ENCODE measurements at places on chromosomes 7 and 10.

GRCh38 chr10:49187950-49188761 lies at the start of gene TMEM273:
Gene TMEM273, minus strand, starts transcription at chr10:49188391. Its CDS starts 55 bp downstream, at chr10:49188336.
- DNase-seq: no peak

DNA sequence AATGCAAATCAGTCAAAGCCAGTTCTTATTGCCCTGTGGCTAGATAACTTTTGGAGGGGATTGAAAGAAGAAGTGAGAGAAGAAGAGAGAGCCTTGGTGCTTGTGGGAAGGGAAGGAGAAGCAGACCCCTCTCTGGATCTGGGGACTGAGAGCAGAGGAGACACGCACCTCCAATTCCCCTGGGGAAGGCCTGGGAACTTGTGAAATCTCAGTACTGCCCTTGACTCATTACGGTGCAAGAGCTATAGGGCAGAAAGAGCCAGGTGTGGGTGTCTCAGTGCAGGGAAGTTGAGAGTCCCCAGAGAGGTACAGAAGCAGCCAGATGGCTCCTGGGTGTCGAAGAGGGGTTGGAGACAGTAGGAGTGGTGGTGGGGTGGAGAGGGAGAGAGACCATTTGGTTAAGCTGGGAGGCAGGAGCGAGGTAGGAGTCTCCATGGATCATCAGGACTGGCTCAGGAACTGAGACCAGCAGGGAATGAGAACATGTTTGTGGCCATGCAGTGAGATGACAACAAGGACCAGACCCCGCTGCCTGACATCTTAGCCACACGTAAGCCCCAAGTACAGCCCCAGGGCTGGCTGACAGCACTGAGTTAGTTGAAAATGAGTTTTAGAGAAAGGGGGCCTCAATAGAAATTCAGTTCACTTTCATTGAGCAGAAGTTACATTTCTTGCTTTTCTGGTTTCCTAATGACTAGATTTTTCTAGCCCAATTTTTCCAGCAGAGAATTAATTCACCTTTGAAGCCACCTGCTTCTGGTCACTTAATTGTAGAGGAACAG lies 238.2 kb downstream of the BUB3 start:
- DNase-seq: no peak

GRCh38 chr10:26723016-26723415 lies 25.5 kb downstream of the PDSS1 start:
- DNase-seq: no peak

DNA sequence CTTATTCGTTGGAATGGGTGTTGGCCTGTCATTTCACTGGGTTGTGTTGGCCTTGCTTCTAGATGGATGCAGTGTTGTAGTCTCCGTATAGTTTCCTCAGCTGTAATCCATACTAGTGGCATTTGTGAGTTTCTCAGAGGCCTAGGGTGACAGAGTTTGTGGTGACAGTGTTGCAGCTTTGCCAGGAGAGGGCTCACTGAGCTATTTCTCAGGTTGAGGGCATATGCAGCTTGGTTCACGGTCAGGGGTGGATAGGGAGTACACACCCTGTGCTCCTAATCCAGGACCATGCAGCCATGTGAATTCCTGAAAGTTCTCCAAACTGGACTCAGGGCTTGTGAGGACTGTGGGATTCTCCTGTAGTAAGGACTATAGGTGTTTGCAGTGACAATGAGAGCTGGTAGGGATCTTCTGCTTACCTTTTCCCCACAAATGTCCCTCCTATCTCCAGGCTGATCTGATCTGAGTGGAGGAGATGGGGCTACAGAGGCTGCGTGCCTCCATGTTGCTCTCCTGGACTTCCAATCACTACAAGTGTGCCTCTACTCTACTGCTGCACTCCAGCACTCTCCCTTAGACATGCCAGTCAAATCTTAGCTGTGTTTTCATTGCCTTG lies 229.0 kb downstream of the STK31 start:
- peak; percentile 16 for DNase-seq

DNA sequence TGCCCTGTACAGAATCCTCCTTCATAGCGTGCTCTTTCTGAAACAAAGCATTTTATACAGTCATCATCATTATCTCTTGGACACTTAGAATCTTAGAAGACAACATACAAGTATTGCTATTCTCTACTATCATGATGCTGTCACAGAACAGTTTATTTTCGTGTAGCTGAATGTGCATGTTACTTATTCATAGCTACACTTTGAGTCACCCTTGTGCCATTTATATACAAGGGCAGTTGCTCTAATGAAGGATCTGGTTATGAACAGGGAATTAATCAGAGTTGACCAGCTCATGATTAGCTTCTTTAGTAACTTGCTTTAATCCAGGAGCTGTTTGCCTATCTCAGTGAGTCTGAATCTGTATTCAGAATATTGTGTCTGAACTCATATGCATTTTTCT lies 11.2 kb downstream of the CASP2 start:
- DNase-seq: no peak

GRCh38 chr10:97089209-97089870 lies 96.4 kb downstream of the SLIT1 start:
- DNase-seq: no peak

DNA sequence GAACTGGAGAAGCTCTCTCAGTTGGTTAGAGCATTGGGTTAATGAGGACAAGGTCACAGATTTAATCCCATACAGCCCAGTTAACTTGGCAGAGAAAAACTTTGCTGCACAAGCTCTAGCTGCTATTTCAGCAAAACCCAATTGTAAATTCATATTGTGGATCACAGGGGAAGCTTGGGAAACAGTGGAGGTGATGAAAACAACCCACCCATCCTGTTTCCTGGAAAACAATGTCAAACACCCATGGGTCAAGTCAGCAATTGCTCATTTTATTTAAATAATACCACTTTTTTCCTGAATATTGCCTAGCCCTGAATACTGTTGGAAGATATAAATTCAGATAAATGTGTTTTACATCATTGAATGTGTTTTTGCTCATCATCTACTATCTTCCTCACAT lies 900.6 kb upstream of the LRRTM3 start:
- no peak for DNase-seq

GRCh38 chr7:17195576-17195975 lies 102.9 kb upstream of the AHR start:
- DNase-seq: no peak
